AG20443 (cell line): ENCODE measurements at places on chromosomes 12 and 14.

DNA sequence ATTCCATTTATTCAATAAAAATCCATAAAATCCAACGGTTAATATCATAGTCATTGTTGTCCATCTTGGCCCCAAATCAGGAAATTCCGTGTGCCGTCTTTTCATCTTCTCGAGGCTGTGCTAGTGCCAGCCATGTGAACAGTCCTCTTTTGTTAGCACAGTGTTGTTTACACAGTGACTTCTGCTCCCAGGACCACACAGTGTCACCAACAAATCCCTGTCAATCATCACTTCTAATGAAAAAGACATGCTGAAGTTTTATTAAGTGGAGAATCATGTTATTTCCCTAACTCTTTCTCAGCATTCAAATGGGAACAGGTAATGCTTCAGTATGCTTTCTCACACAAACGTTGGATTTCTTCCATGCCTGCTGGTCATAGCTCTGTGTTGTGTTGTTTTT, 1.9 kb upstream of the SLCO1A2 start:
- DNase-seq = no peak

DNA sequence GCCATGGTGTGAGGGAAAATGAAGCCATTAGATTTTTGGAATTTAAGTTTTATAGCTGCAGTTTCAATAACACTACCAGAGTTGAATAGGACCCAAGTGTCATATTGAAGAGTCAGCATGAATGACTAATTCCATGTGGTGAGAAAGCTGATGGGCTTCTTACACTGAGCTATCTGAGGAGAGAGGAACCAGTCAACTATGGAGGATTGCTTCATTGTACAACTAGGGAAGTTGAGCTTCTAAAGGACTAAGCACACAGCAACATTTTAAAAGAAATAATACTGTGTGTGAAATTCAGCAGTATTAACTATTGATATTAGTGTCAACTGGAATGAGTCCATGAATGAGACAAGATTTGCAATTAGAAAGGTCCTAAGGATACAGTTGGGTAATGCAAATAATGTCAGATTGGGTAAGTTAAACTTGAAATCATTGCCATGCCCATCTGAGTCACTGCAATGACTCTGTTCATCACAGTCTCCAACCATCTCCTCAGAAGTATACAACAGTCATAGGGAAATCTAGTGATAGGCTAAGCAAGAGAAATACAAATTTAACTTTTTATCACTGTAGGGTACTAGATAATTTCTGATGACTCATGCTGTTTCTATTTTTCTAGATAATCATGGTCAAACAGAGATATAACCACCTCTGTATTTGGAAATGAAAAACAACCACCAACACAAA, 394.2 kb downstream of the FSCB start:
- DNase-seq = no peak

DNA sequence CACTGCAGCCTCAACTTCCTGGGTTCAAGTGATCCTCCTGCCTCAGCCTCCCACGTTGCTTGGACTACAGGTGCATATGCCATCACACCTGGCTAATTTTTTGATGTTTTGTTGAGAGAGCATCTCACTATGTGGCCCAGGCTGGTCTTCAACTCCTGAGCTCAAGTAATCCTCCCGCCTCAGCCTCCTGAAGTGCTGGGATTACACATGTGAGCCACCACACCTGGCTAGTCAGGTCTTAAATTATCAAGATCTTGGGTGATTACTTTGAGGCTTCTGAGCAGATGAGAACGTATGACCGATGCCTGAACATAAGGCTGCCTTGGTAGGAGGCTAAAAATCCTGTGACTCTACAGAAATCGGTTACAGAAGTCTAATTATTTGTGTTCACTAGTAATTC, 53.0 kb upstream of the FRS2 start:
- no peak for DNase-seq

DNA sequence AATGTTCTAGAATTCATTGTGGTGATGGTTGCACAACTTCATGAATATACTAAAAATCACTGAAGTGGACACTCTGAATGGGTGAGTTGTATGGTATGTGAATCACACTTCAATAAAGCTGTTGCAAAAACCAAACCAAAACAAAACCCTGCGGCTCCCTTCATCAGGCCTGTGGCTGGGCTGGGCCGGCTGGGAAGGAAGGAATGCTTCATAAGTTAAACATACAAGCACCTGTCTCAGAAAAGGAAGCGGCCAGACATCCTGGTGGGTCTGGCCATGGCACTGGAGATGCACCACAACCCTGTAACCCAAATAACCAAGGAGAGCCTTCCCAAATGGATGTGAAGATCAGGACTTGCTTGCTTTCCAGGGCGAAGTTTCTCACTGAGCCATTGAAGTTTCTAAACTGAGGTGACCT, 34.9 kb downstream of the TTC7B start:
- peak; percentile 65 for DNase-seq

DNA sequence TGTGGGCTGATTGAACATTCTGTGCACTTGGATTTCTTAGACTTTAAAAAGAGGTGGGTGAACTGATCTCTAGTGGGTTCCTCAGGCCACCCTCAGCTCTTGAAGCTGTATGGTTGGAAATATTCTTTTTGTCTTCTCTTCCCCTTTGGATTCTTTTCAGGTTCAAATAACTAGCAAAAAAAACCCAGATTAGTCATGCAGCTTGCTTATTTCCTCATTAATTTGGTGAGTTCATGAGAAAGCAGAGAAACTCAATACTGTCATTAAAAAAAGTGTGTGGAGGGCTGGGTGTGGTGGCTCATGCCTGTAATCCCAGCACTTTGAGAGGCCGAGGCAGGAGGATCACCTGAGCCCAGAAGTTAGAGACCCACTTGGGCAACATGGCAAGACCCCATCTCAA, 183.4 kb downstream of the ESR2 start:
- no peak for DNase-seq

DNA sequence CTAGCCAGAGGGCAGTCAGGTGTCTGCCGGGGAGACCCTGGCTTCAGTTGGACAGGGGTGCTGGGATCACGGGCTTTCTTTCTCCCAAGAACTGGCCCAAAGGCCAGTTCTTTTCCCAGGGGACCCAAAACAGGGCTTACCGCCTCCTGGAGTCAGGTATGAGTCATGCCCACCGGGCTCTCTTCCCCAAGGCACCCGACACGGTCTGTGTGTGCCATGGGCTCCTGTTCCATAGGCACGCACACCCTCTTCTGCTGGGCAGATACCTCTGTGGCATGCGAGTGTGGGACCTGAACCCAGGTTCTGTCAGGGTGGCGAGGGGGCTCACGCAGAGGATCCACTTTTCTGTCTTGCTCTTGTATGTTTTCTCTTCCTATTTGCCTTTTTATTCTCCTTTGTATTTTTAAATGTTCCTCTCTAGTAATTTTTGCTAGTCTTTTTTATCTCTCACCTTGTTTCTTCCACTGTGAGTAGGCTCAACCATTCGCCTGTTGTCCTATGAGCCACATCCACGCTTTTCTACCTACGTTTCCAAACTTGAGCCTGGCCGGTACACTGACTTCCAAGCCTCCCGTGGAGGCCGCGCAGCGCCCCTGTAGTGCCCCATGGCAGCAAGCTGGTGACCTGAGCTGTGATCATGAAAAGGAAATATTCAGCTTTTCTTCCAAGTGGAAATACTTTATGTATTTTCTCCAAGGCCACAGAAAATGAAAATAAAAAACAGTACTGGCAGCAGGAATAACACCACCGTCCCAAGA, 362.2 kb downstream of the CACNA1C start:
- DNase-seq = no peak

DNA sequence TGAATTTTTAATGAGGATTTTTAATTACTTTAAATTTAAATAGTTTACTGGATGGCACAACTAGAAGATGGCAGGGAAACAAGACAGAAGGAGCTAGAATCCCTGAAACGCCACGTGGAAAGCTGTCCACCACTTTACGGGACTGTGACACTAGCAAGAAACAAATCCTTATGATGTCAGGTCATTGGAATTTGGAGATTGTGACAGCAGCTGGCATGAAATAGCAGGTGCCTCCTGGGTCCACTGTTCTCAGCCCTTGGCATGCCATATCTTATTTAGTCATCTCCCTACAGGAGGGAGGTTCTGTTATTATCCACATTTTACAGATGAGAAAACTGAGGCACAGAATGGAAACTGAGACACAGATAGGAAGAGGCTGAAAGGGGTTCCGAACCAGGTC, 113.8 kb downstream of the BCL11B start:
- no peak for DNase-seq

DNA sequence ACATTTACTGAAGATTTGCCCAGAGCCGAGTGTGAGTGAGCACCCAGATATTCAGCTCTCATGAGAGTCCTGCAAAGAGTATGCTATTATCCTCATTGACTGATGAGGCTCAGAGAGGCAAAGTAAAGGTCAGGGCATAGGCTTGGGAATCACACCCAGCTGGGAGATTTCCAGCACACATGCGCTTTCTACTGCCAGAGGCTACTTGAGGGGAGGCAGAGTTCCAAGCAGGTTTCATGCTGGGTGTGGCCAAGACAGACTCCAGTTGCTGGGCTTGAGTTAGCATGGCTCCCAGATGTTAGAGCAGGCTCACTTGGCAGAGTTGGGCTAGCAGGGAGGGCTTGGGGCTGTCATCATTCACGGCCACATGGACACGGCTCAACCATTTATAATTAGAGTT, 14.4 kb upstream of the FAM181A start:
- peak; percentile 34 for DNase-seq

- no peak for DNase-seq
Measured at GRCh38 chr14:44771496-44771895, 190.3 kb downstream of the KLHL28 start.

DNA sequence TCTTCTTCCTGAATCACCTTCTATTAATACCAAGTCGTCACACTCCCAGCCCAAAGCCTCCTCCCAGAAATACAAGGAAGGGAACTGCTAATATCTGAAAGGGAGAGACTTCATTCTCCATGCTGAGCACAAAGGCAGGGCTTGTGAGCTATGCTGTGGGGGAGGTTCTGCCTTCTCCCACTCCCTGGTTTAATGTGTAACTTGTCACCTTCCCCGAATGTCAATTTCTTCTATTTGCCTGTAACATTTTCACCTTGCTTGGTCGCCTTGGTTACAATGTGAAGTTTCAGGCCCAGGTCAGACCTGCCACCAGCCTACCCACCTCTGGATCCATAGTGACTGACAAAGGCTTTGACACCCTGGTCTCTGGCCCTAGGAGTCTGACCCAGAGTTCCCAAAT, 82.0 kb upstream of the ESRRB start:
- DNase-seq = no peak

DNA sequence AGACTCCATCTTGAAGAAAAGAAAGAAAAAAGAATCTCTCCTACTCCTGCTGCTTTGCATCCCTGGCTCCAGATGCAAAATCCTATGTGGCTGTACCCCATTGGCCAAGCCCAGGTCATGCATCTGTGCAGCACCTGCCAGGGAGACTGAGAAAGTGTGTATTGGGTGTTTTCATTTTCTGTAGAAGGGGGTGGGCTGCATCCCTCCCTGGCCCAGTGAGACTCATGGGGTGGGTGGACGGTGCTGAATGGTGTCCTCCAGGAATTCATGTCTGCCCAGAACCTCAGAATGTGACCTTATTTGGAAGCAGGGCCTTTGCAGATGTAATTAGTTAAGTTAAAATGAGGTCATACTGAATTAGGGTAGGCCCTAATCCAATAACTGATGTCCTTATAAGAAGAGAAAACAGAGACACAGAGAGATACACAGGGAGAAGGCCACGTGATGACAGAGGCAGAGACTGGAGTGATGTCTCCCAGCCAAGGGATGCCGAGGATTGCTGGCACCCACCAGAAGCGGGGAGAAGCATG, 23.2 kb downstream of the MOAP1 start:
- no peak for DNase-seq

GRCh38 chr12:57464569-57464968, 5.0 kb downstream of the GLI1 start:
- DNase-seq = no peak

DNA sequence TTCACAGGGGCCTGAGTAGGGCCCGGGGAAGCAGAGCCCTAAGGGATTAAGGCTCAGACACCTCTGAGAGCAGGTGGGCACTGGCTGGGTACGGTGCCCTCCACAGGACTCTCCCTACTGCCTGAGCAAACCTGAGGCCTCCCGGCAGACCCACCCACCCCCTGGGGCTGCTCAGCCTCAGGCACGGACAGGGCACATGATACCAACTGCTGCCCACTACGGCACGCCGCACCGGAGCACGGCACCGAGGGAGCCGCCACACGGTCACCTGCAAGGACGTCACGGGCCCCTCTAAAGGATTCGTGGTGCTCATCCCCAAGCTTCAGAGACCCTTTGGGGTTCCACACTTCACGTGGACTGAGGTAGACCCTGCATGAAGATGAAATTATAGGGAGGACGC, 7.1 kb downstream of the LTBR start:
- no peak for DNase-seq

GRCh38 chr12:59698600-59698999, 102.8 kb downstream of the SLC16A7 start:
- DNase-seq = peak; percentile 40

DNA sequence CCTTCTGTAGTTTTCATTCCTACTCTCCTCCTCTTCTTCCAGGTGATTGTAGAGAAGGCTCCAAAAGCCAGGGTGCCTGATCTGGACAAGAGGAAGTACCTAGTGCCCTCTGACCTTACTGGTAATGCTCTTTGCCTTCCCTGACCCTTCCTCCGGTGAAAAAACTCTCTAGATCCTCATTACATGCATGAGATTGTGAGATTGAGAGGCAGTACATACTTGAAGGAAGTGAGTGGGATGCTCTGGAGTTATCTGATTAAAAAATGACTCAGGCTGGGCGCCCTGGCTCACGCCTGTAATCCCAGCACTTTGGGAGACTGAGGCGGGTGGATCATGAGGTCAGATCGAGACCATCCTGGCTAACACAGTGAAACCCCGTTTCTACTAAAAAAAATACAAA, 5.3 kb downstream of the GABARAPL1 start:
- no peak for DNase-seq

DNA sequence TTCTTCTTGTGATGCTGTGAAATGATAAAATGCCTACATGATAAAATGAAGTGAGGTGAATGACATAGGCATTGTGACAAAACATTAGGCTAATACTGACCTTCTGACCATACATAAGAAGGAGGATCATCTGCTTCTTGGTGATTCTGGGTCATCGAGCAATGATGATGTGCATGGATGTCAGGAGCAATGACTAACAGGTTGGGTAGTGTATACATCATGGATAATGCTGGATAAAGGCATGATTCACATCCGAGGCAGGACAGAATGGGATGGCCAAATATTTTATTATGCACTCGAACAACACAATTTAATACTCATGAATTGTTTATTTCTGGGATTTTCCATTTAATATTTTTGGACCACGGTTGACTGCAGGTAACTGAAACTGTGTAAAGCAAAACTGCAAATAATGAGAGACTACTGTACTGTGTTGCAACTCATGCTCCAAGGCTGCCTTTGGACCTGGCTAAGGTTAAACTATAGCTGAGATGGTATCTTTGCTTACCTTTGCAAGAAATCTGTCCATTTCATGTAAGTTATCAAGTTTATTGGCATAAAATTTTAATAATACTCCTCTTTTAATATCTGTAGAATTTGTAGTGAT, 7.6 kb upstream of the SLC25A21 start:
- DNase-seq = peak; percentile 14

DNA sequence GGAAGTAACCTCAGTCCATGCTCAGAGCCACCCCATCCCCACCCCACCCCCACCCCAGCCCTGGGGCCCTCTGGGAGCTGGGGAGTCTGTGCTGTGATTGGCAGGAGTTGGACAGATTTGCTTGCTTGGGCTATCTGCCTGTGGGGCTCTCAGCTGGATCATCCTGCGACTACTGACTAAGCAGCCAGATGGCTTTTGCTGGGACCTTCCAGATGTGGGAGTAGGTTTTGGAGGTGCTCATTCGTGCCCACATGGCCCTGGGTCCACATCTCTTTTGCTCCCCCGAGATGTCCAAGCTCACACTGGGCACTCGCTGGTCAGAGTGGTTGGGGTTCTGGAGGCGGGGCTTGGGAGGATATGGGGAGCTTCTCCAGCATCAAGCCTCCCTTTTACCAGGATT, 138.9 kb downstream of the TSPAN9 start:
- no peak for DNase-seq

GRCh38 chr14:70282666-70283065, 76.8 kb downstream of the COX16 start:
- DNase-seq = no peak
